ENCODE measurements at places on chromosomes 12 and 14. TPM values are rescaled to one million over a fixed set of nuclear protein-coding genes. Genes with fewer than 3 reads are reported as not detected.
A peak's percentile ranks its signal among the peaks of the same experiment; 100 is the strongest.

The INHBC gene
- not detected for total RNA-seq

The AKAP3 gene
- total RNA-seq: 0.99 TPM

The KRT83 gene
- total RNA-seq: not detected

The ENDOU gene
- total RNA-seq: not detected

The OTOGL gene
- 4.7 TPM for total RNA-seq

DNA sequence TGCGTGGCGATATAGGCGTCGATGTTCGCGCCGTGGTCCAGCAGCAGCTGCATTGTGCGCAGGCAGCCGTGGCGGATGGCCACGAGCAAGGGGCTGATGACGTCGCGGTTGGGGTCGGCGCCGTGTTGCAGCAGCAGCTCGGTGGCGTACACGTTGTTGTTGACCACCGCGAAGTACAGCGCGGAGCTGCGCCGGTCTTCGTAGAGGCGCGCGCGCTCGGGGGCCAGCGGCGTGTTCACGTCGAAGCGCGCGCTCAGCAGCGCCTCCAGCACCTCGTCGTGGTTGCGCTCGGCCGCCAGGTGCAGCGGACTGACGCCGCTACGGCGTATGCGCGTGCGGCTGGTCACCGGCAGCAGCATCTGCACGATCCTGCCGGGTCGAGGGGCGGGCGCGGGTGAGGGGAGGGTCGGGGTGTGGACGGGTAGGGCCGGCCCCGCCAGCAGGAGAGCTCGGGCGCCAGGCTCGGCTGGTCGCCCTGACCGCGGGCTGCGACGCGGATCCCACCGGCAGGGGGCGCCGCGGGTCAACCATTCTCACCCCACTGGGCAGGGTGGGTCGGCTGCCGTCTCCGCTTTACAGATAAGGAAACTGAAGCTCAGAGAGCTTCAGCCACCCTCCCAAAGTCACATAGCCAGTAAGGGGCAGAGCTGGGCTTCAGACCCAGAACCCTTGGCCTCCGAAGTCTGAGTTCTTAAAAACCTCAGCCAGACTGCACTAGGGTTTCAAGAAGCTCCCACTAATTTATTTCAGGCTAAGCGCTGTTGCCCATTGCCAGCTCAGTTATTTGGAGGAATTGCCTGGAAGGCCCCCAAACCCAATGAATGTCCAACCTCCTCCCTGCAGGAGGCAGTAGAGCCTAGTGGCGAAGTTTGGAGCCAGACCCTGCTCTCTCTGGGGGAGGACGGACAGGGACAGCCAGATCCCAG, 12.4 kb downstream of the FAM181A start:
- peak; percentile 91 for DNase-seq

The TESPA1 gene
- 2.9 TPM for total RNA-seq

- no peak for DNase-seq
These were observed 887.2 kb downstream of the NRXN3 start for GRCh38 chr14:79057333-79057732.
